NCI-H1417 treated with DMSO at 0.1 percent for 48 hours (cell line): ENCODE measurements at places on chromosomes 1 and 21.

DNA sequence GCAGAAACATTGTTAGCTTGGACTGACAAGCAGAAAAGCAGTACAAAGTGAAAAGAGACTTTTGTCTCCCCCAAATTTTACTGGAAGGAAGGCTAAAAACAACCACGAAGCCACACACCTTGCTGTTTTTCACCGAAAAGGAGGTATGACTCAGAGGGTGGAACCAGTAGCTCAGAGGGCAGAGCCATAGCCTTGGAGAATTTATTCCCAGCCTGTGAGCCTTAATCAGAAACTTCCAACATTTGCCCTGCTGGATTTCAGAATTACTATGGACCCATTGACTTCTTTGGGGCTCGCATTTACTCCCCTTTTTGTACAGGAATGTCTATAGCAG is 32.0 kb downstream of the RPS6KC1 start:
- no peak for DNase-seq

- no peak for DNase-seq
Measured at GRCh38 chr1:119375366-119375765, 6.8 kb downstream of the HAO2 start.

DNA sequence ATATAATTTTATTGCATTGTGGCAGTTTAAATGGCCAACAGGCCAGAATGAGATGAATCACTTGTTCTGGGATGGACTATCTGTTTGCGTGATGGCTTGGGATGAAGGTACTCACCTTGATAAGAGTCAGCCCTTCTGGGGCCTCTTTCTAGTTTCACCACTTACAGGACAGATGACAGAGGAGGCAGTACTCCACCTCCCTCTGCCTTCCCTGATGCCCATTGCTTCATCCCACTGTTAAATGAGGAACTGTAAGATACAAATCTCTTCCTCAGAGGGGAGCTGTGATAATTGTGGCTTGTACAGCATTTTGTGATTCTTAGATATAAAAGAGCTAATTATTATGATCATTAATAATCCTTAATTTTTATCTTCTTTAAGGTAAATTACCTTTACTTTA is 3.7 kb upstream of the TCHH start:
- DNase-seq = no peak

GRCh38 chr21:24693779-24694178 is 913.5 kb downstream of the MRPL39 start:
- DNase-seq = no peak

DNA sequence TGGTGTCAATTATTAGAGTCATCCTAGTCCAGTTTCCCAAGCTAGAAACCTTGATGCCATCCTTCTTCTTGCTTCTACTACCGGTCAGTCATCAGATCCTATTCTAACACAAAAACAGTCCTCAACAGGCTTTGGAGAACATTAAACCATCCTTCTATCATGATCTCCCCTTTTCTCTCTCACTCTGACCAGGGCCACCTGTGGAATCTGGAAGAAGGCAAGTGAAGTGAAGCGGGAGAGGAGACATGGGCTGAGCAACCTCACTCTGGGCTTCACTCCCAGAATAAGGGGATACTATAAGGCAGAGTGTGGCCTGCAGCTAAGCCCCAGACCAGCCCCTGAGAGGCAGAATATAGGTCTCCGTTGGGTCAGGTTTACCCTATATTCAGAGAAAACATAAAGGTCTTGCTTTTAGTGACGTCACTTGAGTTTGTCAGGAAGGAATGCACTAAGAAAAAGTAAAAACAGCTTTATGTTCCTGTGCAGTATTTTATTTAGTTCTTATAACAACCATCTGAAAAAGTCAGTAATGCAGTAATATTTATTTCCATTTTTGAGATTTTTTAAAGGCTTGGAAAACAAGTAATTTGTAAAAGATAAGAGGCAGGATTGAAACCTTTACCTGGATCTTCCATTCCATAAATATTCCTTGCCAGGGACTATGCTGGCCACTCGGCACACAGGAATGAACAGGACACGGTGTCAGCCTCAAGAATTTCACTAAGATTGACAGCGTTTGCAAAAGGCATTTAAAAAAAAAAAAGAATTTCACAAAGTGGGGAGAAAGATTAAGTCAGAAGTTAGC is 61.3 kb downstream of the NFASC start:
- DNase-seq = no peak

- DNase-seq = no peak
Measured at GRCh38 chr1:184753608-184754475, 816 bp downstream of the EDEM3 start.
